ENCODE measurements at places on chromosomes 13 and 19.

DNA sequence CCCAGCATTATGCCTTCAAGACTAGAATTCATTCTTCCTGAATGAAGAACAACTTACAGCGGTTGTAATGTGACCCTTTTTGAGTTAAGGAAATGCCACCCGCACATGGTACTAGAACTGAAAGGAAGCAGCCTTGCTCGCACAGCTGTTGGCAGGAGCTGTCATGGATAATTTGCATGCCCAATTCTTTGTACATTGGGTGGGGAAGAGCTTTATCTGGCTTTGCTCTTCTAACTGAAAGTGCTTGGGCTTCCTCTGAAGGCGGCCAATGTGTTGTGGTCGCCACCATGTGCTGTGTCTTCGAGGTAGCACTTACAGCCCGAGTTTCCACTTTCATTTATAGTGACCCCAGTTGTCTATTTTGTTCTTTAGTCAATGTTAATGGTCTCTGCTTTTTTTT lies 3.4 kb downstream of the CCNE1 start:
- no peak for DNase-seq

- DNase-seq, result no peak
Observed at GRCh38 chr19:952680-953444, 27.0 kb downstream of the ARID3A start.

DNA sequence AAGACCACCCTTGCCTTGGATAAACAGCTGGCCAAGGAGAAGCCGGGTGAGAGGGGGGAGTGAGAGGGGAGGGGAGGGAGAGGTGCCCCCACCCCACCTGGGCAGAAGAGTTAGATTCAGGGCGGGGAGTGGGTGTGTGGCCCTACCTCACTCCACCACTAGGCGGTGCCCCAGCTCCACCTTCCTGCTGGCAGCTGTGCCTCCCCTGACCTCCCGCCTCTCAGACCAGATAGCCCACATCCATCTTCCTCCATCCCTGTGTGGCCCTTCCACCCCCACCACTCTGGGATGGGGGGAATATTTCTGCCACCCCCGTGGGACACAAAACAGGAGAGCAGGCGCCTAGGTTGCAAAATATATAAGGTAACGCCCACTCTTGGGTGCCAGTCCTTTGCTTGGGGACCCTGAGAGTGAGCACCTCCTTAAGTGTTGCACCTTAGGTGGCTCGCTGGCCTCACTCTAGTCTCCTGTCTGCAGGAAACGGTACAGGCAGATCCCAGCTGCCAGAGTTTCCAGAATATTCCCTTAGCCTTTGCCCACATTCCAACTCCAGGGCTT lies 13.8 kb upstream of the EHD2 start:
- peak; percentile 39 for DNase-seq

DNA sequence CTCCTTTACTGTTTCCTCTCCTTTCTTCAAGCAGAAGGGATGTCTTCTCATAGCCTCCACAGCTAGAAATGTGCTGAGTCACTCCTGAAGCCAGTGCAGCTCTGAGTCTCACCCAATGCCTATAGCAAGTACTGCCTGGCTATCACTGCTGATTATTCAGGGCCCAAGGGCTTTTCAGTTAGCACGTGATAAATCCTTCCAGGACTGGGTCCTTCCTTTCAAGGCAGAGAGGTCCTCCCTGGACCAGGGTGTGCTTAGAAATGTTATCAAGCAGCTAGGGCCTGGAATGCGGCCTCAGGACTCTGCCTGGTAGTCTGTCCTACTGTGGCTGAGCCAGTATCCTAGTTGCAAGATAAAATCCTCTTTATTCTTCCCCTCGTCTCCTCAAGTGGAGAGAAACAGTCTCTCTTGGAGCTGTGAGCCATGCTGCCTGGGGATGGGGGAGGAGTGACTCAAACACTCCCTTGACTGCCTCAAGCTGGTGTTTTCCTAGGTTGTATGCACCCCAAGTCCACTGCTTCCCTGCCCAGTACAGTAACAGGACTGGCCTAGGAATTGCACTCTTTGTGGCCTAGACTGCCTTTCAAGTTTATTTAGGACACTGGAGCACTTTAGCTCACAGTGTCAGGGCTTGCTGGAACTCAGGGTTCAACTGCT lies 198.7 kb upstream of the SERP2 start:
- no peak for DNase-seq

DNA sequence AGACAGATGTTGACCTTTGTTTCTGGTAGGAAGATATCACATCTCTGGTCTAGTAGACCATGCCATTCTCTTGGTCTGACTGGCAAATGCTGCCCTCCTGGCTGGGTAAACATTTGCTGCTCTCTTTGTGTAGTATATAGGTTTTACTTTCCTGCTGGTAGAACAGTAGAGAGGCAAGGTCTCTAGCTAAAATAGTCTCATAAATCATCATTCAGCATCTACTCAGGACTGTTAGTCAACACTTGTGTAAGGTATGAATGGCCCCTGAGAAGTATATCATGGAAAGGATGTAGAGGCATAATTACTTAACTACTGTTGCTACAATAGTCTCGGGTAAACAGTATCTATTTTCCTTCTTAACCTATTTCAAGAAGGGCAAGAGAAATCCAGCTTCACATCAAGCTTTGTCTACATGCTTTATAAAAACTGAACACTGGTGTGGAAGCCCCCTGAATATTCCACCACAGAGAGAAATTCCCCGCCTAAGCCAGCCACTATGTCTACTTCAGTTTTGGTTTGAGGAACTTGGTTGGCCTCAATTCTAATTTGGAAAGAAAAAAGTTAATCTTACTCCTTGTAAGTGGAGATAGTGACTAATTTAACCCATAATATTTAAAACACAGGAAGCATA lies 18.4 kb upstream of the MYCBP2 start:
- DNase-seq, result no peak
